Brain pericyte (primary cell): ENCODE measurements at places on chromosomes 2 and 18.

DNA sequence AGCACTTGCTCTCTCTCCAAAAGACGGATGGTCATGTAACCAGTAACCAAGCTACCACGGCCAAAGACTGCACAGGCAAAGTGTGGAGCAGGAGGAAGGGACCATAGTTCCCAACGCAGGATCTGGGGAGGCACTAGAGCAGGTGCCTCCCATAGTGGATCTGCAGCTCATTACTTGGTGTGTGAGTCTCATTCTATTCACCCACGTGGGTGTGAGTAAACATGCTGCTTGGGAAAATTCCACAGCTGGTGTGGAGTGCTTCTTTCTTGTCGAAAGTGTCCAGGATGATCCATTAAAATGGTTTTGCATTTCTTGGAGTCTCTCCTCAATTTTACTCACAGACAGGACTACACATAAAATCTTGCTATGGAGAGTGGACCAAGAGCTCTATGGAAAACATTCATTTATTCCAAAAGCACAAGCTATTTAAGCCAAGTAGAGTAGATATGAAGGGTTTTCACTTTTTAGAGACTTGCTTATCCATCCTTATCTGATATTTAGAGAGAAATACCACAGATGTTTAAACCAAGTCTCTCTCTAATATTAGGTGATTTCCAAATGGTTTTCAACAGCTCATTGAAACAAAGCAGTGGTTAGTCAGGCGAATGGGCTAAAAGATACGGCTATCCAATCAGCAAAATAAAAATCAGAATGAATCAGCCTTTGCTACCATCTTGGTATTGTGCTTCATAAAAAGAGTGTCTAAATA is 104.3 kb upstream of the CCDC195 start:
- no peak for DNase-seq

GRCh38 chr2:37457401-37457901 is 113.0 kb downstream of the QPCT start:
- DNase-seq, result no peak

DNA sequence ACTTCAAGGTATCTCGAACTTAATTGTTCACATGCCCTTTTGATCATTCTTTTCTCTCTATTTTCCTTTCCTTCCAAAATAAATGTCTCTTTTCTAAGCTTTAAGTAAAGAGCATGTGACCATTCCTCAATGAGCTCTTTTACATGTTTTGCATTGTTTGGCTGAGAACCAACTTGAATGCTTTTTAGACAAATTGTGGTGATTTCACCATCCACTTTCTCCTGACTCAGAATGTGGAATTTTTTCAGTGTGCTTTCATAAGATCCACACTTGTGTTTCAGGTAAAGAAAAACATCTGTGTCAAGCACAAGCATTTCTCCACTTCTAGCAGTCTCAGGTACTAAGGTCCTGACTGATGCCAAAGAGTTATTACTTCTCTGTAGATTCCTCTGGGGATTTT is 10.7 kb downstream of the RBM43 start:
- DNase-seq, result no peak

DNA sequence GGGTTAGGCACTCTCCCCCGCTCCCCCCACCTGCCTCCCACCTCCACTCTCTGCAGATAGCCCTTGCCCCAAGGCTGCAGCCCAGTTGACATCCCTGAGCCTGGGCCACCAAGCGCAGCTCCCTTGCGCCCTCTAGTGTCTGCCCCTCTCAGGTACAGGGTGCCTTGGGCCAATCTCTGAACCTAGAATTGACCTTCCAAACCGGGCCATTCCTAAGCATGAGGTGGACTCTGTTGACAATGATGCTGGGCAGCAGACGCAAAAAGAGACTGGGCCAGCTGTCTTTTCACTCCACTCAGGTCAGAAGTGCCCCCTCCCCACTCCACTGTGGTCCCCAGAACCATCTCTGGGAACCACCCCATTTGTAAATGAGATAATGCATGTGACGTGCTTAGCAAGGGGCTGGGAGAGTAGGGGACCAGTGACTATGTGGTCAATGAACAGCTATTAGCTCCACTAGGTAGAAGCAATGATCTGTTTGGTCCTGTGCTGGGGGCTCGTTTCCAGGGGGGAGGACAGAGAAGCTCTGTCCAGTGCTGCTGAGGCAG is 43.3 kb upstream of the PLB1 start:
- no peak for DNase-seq

- no peak for DNase-seq
Observed at GRCh38 chr2:156673981-156674380, 237.8 kb downstream of the GPD2 start.

GRCh38 chr2:181649436-181649979 is 7.4 kb downstream of the CERKL start:
- DNase-seq, result no peak

GRCh38 chr2:23607925-23608324 is 222.9 kb downstream of the KLHL29 start:
- no peak for DNase-seq

- no peak for DNase-seq
Observed at GRCh38 chr2:49973917-49974368, 819.6 kb upstream of the FSHR start.

DNA sequence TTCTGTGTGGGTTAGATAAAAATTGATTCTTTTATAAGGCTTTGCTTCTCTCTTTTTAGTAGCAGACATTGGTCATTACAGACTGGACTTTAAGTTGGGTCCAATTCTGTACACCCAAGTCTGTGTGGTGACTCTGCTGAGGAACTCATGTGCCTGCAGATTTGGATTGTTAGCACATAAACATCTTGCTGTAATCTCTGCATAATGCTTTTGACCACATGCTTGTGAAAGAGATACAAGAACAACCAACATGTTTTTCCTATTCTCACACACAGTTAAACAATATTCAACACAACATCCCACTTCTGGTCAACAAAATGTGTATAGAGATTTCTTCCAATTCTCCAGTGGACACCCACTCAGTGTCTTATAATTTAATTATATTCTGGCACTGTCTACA is 270.1 kb downstream of the RDH14 start:
- DNase-seq, result no peak

GRCh38 chr2:159106109-159106508 is 137.7 kb downstream of the TANC1 start:
- DNase-seq, result no peak

DNA sequence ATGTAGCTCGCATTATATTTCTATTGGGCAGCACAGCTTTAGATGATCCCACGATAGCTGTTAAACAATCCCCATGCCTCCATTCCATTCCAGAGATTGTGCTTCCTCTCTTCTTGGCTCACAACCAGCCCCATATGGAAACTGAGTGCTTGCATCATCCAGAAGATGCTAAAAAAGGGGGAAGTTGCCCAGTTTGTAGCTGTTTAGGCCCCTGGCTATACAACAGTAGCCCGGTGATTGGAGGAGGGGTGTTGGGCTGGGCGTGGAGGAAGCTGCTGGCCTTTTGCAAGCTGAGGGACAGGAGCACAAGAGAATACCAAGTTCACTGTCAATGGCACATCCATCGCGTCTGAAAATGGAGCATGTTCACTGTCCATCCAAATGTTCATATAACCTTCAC is 360.2 kb downstream of the ALK start:
- no peak for DNase-seq

DNA sequence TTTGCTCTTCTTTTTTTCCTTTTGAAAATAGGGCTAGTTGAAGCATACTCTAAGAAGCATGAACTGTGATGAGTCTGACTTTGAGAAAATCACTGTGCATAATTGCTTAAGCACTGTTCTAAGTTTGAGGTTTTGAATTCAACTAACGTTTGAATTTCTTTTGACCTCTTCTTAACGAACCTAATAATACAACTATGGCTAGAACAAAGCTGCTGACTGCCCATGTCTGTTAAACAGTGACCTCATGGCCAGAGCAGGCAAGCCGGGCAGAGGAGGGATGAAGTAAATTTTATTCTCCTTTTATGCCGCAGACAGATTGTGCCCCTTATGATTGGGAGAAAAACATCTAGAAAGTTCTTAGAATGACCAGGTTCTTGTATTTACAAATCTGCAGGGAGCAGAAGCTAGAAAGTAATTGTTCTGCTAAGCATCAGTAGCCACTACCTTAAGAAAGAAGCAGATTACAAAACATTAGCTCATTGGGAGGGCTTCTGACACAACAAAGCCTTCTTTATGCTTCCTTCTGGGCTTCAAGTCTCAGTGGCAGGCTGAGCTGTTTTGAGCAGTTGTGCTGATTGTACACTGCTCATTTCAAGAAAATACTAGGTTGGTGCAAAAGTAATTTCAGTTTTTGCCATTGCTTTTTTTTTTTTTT is 97.8 kb upstream of the RASGRP3 start:
- DNase-seq, result no peak

DNA sequence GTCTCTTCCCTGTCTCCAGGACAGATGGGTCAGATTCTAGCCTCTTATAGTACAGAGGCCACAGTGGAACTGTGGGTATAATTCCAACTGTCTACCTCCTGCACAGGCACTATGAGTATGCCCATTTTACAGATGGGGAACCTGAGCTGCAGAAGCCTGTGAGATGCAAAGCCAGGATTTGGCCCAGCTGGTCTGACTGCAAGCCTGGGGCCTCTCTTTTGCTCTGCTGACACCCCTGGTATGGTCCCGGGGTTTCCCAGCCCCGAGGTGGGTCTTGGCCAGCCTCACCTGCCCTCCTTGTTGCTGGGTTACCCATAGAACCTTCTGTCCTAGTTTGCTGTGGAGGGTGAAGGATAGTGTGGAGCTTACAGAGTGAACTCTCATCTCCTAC is 9.8 kb downstream of the HS6ST1 start:
- no peak for DNase-seq

DNA sequence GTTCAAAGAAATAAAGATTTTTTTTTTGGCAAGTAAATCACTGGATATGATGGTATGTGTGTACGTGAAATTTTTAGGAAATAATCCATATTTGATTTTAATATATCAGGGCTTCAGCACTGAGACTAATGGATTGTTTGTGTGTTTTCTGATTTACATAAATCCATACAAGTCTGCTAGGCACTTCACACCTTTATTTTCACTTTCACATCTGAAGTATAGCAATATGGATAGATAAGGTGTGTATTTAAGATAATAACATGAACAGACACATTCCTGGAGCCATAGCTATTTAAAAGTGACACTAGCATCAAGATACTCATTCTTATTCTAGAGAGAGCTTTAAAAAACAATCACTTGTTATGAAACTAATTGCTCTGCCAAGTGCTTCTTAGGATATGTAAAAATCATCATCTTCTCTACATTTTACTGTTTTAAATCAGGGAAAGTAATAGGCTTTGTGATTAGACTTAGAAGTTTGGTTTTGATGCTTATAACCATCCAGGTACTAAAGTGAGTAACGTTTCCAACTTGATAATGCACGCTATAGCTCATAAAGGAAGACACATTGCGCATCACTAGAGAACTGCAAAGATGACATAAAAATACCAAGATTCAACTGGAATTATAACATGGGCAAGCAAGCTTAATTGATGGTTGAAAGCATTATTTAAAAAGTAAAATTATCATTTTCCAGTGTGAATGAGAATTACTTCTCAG is 208.9 kb downstream of the ZEB2 start:
- no peak for DNase-seq

DNA sequence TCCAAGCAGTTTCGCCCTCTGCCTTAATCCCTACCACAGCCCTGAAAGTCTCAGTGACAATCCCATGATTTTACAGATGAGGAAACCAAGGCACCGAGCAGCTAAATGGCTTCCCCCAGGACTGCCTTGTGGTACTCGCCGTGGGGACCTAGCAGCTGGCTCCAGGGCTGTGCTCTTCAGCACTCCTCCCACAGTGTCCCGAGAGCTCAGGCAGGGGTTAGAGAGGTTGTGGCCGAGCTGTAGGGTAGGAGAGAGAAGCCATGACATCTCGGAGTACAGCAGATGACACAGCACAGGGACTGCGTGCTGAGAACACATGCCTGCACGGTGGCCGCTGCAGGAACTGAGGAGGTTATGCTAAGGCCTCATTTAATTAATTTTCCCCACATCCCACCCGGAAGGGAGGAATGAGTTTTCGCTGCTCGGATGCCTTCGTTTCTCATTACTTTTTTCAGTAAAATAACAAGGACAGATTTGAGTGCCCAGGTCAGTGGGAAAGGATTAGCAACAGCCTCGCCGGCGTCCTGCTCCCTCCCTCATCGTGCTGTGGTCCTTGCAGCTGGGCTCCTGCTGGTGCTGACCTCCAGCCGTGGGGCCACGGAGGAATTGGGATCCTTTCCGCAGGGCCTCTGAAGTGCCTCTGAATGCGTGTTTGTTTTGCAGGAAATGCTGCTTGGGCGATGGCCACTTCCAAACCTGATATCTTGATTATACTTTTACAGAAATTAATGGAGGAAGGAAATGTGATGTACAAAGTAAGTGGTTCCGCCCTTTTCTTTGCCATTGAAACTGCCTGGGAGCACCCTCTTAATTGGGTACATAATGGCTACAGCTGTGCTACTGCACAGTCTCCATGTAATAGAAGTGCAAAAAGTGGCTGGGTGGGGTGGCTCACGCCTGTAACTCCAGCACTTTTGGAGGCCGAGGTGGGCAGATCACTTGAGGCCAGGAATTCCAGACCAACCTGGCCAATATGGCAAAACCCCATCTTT is 61.2 kb downstream of the WDSUB1 start:
- no peak for DNase-seq

GRCh38 chr2:29755829-29756228 is 165.6 kb downstream of the ALK start:
- DNase-seq, result no peak

DNA sequence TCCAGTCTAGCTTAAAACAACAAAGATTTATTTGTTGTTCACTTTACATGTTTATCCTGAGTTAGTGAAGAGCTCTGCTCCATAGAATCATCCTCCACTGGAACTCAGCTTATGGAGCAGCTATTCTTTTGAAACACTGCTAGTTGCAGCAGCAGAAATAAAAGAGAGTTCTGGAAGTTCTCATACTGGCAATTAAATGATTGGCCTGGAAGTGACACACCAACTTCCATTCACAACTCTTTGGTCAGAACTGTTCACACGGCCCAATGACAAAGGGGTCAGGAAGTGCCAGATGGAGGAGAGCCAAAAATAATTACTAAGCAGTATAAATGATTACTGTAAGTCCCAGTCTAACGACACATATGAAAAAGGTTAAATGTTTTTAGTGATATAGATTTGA is 39.1 kb downstream of the FBXO11 start:
- no peak for DNase-seq

GRCh38 chr2:19700861-19701585 is 200.8 kb downstream of the TTC32 start:
- no peak for DNase-seq

- no peak for DNase-seq
Observed at GRCh38 chr2:54879598-54880332, 156.3 kb downstream of the EML6 start.

GRCh38 chr2:186675380-186675779 is 18.5 kb upstream of the FAM171B start:
- no peak for DNase-seq

DNA sequence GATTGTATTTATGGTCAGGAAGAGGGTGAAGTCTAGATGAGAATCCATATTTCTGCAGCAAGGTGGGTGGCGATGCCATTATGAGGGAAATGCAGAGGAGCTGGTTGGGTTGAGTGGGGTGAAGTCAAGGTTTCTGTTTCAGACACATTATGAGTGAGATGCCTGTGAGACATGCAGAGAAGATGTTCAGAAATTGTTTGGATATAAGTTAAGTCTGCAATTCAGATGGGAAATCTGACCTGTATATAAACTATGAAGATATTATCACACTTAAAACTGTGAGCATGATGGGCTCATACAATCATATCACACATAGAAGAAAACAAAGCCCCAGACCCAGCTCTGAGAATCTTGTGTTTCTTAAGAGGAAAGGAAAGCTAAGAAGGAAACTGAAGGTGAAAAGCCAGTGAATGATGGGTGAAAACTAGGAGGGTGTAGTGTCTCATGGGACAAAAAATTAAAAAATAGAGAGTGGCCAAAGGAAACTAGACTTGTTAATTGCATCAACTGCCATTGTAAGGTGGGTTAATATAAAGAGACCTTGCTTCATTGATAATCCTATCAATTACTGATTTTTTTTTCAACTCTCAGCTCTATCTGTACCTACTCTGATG is 14.2 kb downstream of the GALNT5 start:
- DNase-seq, result no peak
